ENCODE measurements at places on chromosomes 13 and 19.
A peak's percentile ranks its signal among the peaks of the same experiment; 100 is the strongest.

- DNase-seq, result no peak
These were observed 15.9 kb downstream of the SUGP1 start for GRCh38 chr19:19304186-19304965.

DNA sequence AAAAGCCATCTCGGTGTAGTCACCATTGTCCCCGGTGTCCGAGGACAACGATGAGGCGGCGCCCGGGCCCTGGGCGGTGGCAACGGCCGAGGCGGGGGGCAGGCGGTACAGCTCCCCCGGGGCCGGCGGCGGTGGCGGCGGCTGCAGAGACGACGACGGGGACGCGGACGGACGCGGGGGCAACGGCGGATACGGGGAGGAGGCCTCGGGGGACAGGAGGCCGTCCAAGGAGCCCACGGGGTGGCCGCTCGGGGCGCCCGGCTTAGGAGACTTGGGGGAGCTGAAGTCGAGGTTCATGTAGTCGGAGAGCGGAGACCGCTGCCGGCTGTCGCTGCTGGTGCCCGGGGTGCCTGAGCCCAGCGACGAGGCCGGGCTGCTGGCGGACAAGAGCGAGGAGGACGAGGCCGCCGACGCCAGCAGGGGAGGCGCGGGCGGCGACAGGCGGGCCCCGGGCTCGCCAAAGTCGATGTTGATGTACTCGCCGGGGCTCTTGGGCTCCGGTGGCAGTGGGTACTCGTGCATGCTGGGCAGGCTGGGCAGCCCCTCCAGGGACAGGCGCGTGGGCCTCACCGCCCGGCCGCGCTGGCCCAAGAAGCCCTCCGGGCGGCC lies 3.5 kb downstream of the IRS2 start:
- no peak for DNase-seq

DNA sequence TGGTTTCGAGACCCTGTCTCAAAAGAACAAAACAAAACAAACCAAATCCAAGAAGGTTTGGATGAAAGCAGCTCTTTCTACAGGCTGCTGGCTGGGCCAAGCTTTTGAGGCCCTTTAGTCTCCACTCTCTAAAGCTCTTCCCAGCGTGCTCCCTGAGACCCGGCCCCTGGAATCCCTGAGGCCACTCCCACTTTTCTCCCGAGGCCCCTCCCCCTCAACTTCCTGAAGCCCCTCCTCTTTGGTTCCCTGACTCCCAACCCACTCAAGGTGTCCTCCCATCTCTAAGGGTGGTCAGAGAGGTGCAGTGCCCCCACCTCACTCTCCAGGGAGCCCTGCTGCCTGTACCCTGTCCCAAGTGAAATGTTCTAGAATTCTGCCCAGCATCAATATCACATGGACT lies 10.6 kb downstream of the ERICH6B start:
- DNase-seq, result no peak

- no peak for DNase-seq
These were observed 13.1 kb downstream of the SETDB2 start for GRCh38 chr13:49457221-49457620.

- no peak for DNase-seq
These were observed 2.5 kb downstream of the ZNF430 start for GRCh38 chr19:21022996-21023395.

DNA sequence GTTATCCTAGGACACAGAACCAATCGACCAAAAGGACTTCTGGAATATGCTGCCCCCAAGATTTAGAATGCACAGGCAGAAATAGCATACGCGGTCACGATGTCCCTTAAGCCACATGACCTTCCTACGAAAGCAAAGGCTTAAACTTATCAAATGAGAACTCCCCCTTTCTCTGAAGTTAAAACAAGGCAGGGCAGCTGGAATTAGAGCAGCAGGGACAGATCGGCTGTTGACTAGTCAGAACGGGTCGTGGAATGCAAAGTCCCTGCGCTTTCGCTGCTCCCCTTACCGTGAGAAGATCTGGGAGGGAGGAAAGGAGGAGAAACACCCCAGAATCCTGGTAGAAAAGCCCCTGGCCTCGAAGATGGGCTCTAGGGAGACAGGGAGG lies 799 bp upstream of the USPL1 start:
- peak; percentile 88 for DNase-seq

DNA sequence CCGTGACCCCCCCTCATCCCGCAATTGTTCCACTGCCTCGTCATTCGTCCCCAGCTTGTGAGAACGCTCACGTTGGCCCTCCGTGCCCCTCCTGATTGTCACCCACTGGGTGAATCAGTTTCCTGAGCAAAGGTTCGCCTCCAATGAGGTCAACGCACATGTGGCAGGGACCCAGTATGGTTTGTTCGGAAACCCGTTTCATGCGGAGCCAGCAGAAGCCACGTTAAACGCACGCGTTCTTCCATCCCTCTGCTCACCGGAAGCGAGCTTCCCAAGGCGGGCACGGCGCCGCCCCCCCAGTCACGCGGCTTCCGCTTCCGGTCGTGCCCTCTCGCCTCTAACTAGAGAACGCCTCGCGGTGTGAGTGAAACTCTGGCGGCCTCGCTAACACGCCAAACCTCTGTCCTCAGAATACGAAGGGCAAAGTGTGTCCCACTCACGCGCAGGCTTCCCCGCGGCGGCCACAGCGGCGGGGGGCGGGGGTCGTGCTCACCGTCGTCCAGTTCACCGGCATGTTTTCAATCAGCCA lies 18.0 kb upstream of the CFAP97D2 start:
- DNase-seq, result no peak

- DNase-seq, result peak; percentile 57
These were observed 1.2 kb downstream of the KPNA3 start for GRCh38 chr13:49791315-49791710.

DNA sequence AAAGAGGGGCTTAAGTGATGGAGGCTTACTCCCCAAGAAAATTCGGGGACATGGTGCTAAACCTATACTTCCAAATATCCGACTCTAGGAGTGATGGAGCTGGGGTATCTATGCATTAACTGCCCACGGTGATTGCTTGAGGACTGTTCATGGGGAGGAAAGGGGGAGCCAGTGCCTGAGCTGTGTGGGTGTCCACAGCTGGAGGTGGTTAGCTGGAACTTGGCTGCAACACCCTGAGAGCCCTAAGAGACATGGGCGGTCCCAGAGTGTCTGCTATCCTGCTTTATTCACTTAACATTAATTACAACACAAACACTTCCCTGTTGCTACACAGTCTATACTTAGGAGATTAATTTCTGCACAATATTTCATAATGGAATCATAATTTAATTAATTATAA lies 28.1 kb upstream of the POMP start:
- DNase-seq, result no peak

GRCh38 chr13:20272588-20273171 lies 40.6 kb upstream of the GJB6 start:
- DNase-seq, result no peak

DNA sequence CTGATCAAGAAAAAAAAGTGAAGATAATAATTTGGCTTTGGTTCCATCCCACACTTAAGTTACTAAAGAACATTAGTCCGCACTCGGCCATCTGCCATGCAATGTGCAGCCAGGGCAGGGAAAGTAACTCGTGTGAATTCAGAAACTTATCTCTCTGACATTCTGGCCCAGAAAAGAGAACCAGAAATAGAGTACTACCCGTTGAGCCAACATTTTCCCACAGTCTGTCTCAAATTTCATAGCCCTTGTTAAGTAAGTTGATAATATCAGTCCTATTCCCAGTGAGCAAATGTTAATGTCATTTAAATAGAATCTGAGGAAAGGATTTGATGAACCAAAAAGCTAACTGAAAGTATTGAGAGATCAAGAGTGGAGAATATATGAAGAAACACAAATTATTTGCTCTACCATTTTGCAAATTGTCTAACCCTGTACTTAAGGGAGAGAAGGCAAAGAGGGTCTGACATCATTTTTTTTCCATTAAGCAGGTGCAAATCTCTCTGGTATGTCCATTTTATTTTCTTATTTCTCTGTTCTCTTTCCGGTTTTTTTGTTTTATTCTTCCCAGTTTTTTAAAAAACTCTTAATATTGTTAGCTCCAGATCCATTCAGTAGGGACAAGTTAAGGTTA lies 156.3 kb downstream of the NDFIP2 start:
- no peak for DNase-seq

DNA sequence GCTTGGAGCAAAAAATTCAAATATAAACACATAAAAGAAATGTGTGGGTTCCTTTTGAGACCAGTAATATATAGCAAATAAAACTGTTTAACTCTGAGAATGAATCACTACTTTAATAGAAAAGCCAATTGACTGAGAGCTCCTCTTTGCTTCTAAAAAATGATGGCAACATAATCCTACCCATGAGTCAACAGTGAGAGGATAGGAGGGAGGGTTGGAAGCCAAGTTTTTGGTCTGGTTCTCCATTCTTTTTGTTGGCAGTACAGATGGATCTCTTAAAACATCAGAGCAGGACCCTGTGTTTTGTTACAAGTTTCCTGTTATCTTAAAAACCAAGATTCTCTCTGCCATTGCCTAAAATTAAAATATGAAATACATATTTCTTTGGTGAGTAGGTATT lies 50.0 kb upstream of the POSTN start:
- DNase-seq, result no peak

DNA sequence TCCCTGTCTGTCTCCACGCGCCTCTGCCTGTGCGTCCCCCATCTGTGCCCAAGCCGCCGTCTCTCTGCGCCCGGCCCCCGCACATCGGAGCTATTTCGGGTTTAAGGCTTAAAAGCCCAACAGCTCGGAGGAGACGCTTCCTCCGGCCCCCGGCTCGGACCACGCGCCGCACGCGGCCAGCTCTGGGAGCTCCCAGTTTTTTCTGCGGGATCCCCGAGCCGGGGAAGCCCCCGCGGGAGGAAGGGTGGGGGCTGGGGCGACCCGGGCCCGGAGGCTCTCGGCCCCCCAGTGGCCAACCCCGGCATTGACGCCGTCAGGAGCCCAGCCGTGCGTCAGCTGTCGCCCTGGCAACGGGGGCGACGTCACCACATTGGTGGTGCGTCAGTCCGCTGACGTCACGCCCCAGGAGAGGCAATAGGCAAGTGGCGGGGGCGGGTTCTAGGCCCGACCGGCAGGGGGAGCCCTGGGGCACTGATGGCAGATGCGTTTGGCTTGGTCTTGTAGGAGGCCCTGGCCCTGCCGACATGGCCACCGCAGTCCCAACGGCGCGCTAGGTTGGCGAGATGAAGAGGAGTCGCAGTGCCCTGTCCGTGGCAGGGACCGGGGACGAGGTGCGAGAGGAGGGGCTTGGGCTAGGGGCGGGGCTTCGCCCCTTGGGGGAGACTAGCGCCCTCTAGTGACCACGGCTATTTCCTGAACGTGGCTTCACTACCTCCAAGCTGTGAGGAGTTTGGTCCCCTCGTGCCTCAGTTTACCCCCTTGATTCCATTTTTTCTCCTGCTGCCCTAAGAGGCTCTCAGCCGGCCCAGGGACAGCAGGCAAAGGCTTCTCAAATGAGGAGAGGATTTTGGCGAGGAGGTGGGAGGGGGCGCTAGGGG lies 3.7 kb upstream of the PDE4A start:
- DNase-seq, result peak; percentile 91

DNA sequence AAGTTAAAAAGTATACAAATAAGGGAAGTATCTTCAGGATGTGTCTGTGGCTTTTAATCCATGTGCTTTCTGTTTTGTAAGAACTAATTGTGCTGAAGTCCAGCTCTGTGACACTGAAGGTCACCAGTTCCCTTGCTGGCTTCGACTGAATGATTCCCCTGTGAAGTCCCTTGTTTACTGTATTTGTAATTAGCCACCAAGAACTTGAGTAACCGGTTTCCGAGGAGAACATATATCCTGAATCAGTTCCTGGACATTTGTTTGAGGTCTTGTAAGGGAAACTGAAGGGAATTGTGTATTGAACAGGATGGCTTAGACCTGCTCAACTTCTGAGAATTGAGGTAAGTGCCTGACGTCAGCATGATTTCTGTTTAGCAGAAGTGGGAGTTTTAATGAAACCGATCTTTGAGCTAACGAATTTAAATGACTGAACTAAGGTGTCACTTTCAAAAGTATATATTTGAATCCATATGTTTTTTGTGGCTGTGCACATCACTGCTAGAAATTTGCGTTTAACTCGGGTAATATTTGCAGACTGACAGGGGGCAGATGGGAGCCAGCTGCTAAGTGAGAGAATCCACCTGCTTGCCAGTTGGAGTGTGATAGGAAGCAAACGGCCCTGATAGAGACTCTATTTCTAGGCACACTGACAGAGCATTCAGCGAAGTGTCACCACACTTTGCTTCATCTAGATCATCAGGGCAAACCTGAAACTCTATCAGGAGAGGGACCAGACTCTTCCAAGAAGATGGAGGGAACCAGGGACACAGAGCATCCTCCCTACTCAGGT lies 530.0 kb downstream of the RFC3 start:
- no peak for DNase-seq

- DNase-seq, result no peak
These were observed 20.4 kb downstream of the MPND start for GRCh38 chr19:4363571-4364304.

DNA sequence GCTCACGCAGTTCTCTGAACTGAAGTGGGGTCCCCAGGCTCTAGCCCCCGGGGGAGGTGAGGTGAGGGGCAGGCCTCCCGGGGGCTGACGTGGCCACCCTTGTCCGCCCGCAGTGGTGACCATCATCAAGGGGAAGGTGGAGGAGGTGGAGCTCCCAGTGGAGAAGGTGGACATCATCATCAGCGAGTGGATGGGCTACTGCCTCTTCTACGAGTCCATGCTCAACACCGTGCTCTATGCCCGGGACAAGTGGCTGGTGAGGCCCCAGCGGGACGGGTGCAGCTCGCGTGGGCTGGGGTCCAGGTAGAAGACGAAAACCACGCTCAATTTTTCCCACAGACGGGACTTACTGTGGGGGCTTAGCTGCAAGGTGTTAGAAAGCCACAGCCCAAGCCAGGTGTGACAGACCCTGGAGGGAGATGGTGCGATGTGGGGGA lies 5.6 kb upstream of the ADM5 start:
- no peak for DNase-seq

- no peak for DNase-seq
These were observed 32.0 kb downstream of the KLF5 start for GRCh38 chr13:73090823-73091187.

- no peak for DNase-seq
These were observed 26.8 kb downstream of the TUBA3C start for GRCh38 chr13:19154843-19155242.

GRCh38 chr13:110466266-110466915 lies 95.1 kb downstream of the RAB20 start:
- DNase-seq, result no peak

- DNase-seq, result no peak
These were observed 4.2 kb upstream of the TNFSF11 start for GRCh38 chr13:42569576-42570344.

- DNase-seq, result no peak
These were observed 26.1 kb downstream of the PPP5C start for GRCh38 chr19:46372901-46373490.

DNA sequence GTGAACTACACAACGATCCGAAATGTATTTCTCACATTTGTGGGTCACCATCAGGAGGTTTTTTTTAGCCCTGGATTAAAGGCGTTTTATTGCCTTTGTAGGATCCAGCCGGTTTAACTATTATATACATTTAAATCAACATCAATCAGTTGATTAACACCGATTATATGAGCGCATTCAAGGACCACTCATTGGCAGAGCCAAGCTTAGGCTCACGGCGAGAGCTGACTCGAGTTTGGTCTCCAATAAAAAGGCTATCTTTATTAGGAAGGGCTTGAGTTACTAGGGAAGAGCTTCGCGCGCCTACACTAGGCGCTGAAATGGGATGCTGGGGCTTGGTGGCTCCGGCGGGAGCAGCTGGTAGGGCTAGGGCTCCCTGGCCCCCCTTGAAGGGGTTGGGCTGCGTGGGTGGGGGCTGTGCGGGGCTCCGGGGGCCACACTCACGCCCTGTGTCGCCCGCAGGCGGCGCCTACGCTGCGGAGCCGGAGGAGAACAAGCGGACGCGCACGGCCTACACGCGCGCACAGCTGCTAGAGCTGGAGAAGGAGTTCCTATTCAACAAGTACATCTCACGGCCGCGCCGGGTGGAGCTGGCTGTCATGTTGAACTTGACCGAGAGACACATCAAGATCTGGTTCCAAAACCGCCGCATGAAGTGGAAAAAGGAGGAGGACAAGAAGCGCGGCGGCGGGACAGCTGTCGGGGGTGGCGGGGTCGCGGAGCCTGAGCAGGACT lies 4.2 kb downstream of the PDX1 start:
- DNase-seq, result no peak
